ENCODE measurements at places on chromosomes 7 and 10.

DNA sequence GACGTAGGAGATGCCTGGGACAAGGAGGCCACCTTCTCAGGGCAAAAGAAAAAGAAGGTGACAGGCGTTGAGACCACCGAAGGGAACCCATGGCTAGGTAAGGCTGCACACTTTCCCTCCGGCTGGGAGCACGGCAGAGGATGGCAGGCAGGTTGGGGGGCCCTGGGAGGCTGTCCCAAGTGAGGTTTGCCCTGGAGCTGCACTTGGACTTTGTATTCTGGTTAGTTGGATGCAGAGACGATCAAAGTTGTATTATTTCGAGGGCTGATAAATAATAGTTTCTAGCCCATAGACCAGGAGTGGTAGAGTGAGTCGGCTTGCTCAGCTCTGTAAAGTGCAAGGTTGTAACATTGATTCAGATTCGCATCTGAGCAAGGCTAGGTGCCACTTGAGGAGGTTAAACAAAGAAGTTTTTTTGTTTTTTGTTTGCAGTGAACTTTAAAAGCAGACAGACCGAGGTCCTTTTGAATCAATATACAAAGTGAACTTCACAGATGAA, 608 bp downstream of the ENTPD7 start:
- no peak for DNase-seq

GRCh38 chr7:52233248-52233647, 802.2 kb upstream of the POM121L12 start:
- DNase-seq: no peak

- no peak for DNase-seq
Observed at GRCh38 chr7:107580716-107581383, 804 bp downstream of the BCAP29 start.

DNA sequence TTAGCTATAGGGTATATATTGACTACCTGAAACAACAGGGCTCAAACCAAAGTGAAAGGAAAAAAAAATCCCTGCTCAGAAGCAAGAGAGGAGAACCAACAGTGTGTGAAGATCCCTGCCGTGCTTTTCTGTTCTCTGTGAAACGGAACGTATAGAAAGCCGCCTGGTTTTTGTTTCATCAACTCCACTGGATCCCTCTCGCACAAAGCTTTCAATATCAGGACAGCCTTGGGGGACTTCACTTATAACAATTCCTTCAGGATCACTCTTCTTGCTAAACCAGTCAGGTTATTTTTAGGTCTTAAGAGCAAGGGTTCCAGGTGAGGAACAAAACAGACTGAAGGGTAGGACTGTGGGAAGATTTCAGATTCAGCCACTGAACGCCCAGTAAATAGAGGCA, 151.1 kb upstream of the CACNA2D1 start:
- DNase-seq: no peak

DNA sequence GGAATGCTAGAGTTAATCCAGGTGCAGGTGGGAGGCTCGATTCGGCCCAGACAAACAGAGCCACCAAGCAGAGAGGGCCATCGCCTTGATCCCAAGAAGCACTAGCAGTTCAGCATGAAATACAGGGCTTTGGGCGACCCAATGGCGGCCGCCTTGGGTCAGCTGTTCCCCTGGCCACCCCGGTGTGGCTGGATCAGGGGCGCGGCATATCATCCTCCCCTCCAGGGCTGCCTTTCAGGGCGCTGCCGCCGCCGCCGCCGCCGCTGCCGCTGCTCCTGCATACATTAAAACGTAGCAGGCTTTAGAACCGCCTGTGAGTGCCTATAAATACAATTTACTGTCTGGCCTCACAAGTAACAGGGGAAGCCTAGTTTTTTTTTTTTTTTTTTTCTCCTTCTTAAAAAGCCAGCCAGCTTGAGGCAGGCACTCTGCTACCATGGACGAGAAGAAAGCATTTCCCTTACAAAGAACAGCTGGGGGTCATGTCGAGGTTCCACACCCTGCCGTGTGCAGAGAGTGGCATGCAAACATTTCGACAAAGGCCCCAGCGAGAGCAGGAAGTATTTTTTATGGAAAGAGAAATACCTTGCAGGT, 57.7 kb upstream of the EFCAB10 start:
- DNase-seq: no peak

DNA sequence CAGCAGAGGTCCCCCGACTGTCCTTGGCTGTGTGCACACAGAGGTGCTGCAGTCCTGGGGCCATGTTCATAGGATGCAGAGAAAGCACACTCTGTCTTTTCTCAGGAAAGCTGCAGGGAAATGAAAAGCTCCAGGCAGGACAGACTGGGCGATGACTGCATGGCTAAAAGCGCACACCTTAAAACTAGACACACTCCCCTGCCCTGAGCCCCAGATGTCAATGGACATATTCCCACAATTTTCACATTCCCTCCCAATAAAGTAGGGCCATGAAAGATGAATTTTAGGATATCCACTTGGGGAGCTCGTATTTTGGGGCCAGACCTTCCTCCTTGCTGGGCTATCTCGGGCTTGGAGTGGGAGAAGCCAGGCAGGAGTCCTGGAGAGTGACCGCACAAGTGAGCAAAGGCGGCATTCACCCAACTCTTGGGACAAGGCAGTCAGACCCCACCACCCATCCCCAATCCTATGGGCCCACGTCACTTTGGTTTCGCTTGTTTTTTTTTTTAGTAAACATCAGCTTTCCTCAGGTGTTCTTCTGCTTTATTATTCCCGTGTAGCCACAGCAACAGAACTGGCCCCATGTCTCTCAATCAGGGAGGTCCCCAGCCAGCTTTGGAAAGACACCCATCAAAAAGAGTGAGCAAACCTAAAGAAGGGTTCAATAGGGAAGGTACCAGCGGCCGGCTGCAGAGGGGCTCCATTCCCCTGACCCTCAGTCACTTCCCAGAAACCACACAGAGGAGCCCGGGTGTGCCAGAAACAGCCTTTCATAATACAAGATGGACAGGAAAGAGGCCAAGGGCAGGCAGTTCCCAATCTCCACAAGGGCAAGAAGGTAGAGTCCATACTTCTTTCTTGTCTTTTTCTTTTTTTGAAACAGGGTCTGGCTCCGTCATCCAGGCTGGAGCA, 12.7 kb downstream of the GPRIN2 start:
- no peak for DNase-seq

GRCh38 chr10:119030421-119031250, 1.1 kb downstream of the NANOS1 start:
- DNase-seq: no peak

GRCh38 chr10:133608855-133609254, 17.7 kb downstream of the FRG2B start:
- peak; percentile 25 for DNase-seq

GRCh38 chr10:23872290-23872689, 336.6 kb upstream of the KIAA1217 start:
- no peak for DNase-seq

GRCh38 chr7:157851501-157852067, 514.8 kb downstream of the DNAJB6 start:
- DNase-seq: peak; percentile 57

GRCh38 chr10:48316236-48316635, 9.8 kb downstream of the MAPK8 start:
- no peak for DNase-seq

DNA sequence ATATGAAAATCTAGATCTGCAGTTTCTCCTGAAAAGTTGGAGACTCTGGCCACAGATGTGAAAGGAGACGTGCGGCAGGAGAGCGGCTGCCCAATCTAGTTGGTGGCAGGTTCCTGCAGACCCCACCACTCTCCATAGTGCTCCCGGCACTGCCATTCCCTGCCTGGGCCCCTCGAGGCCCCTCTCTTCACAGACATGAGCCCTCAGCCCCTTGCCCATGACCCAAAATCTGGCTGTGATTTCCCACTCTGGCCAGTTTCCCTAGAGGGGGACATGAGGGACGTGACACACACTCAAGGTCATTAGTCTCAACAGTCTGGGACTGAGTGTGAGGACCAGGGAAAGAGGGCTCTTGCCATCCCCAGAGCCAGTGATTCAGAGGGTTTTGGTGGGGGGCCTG, 138.7 kb downstream of the PTPN20 start:
- no peak for DNase-seq

- no peak for DNase-seq
Observed at GRCh38 chr10:122375679-122376160, 1.2 kb downstream of the PLEKHA1 start.

DNA sequence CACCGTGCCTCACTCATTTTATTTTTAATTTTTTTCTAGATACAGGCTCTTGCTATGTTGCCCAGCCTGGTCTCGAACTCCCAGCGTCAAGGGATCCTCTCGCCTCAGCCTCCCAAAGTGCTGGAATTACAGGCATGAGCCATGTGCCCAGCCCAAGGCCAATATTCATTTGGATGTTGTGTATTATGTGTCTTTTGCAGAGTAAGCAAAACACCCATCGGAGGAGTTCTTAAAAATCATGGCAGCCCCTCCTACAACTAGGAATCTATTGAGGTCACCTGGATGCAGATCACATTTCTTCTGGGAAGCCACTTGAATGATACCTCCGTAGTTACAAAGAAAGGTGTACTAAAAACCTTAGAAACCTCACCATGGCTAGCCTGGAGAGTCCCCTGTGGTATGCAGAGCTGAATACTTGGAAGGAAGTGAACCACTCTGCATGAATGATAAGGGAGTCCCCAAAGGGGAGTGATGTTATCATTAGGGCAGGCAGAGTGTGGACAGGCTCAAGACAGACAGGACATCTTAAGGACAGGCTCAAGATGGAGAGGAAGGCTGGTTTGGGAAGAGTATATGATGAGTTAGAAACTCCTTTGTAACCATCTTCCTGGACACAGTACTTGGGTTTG, 185.7 kb downstream of the TAX1BP1 start:
- no peak for DNase-seq

GRCh38 chr10:4623757-4624420, 202.1 kb upstream of the AKR1E2 start:
- DNase-seq: no peak

DNA sequence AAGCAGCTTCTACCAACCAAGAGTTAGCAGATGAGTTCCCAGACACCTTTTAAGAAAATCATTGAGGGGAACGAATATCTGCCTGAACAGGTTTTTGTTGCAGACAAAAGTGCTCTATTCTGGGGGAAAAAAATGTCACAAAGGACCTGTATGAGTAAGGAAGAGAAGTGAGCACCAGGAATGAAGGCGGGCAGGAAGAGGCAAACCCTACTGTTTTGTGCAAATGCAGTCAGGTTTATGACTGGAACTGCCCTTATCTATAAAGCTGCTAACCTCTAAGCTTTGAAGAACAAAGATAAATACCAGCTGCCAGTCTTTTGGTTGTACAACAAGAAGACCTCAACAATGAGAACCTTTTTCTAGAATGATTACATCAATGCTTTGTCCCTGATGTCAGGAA, 292.4 kb upstream of the SP4 start:
- DNase-seq: no peak

- no peak for DNase-seq
Observed at GRCh38 chr10:71382757-71383156, 14.0 kb upstream of the CDH23 start.

DNA sequence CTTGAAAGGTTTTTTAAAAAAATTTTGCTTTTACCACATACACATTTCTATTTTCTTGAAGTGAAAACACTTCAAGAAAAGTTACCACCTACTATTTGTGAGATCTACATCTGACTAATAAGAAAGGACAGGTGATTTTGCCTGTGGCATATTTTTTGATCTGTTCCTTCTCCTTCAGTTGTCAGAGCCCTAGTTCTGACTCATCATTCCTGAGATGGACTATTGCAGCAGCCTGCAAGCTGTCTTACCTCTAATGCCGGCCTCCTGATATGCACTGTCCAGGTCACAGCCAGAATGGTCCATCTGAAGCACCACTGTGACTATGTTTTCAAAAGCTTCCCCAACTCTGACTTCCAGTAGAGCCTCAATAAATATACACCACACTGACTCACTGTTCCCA, 28.2 kb upstream of the ANK3 start:
- DNase-seq: no peak

DNA sequence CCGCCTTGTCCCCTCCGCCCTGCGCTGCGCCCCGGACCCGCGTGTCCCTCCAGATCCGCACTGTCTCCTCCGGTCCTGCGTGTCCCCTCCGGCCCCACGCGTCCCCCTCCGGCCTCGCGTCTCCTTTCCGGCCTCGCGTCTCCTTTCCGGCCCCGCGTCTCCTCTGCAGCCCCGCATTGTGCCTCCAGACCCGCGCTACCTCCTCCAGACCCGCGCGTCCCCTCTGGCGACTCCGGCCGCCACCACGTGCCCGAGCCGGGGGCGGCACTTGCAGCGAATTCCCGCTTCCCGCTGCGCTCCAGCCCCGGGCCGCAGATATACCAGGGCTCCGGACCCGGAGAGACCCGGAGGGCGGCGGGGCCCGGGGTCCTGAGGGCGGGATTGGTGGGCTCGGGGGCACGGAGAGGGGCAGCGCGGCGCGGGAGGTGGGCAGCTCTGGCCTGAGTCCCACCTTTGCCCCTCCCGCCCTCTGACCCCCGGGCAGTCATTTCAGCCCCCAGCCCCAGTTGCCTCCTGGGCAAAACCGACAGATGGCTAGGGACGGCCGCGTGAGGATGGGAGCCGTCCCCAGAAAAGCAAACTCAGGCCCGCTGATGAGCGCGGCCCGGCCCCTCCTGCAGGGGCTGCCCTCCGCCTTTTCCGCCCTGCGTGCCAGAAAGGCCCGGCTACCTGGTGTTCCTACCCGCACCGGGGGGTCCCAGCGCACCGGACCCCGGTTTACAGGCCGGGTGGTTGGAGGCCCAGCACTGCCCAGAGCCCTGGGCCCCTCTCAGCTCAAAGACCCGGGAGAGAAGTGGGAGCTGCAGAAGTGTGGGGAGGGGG, 56.5 kb downstream of the RBM17 start:
- no peak for DNase-seq

GRCh38 chr7:446289-446935, 73.2 kb downstream of the PDGFA start:
- no peak for DNase-seq

DNA sequence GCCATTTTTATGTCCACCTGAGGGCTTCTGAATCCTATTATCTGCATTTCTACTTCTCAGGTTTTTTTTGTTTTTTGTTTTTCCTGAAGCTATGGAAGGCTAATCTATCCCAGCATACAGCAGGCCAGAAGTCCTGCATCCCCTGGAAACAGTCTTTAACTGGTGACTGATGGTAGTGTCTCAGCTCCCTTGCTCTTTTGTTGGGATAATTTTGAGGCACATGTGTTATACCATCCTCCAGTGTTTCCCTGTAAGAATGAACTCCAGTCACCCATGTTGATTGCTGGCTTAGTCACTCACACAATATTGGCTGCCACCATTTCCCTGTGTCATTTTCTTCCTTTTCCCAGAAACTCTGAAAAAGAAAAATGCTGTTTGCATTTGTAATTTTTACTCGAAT, 1094.0 kb upstream of the LRRN3 start:
- no peak for DNase-seq

GRCh38 chr7:137671920-137672319, 174.9 kb downstream of the DGKI start:
- DNase-seq: no peak
